Activated CD4-positive, alpha-beta T cell treated with anti-CD3 and anti-CD28 coated beads, Interleukin-2, amount 50 U/mL, for 1 hour (primary cell): ENCODE measurements at places on chromosomes 11 and 22.

GRCh38 chr11:57471496-57471895 is 11.2 kb downstream of the RTN4RL2 start:
- no peak for DNase-seq

DNA sequence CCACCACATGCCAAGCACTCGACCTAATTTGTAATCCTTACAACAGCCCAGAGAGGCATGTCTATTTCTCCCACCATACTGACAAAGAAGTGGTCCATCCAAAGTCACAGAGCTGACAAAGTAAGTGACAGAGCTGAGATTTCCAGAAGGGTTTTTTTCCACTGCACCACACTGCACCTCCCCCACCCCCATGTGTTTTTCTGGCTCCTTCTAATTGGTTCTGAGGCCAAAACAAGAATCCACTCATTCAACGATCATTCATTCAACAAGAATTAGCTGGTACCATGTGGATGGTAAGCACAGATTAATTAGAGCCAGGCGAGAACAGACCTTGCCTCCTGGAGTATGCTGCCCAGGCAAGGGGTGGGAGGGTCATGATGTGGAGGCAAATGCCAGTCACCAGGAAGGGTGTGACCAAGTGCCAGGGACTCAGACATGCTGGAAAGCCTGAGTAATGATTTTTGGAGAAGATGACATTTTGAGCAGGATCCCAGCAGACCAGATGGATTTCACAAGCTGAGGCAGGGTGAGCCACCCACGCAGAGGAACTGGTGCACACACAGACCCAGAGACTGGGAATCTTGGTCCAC is 14.9 kb upstream of the PRG2 start:
- no peak for DNase-seq

DNA sequence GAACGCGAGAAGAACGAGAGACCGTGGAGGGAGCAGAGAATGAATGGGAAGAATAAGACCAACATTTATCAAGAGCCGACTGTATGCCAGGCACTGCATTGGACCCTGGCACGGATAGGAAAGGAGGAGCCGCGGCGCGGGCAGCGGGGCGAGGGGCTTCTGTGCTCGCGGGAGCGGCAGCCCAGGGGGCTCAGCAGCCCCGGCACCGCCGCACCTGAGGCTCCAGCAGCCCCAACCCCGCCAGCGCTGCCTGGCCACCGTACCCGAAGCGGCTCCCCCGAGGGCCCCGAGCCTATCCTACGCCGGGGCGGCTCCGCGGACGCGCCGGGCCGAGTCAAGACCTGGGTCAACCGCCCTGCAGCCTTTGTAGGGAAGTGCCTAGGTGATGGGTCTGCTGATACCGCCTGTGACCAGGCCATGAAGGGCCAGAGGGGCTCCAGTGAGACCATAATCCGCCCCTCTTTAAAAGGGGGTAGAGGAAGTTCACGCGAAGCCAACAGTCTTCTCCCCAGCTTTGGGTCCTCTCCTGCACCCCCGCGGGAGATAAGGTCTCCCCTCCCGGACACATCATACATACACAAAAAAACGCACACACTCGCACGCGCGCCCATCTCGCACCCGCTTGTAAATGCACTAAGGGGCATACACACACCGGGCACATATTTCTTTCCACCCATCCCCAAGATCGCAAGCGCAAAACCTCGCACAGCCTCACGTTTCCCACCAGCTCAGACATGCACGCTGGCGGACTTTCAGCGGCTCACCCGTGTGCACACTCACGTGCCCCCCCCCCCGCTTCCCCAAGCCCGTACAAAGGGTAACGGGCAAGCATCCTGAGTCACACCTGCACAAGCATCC is 935 bp upstream of the RTN4RL2 start:
- peak; percentile 27 for DNase-seq

GRCh38 chr11:120715239-120715638 is 203.7 kb downstream of the GRIK4 start:
- no peak for DNase-seq

DNA sequence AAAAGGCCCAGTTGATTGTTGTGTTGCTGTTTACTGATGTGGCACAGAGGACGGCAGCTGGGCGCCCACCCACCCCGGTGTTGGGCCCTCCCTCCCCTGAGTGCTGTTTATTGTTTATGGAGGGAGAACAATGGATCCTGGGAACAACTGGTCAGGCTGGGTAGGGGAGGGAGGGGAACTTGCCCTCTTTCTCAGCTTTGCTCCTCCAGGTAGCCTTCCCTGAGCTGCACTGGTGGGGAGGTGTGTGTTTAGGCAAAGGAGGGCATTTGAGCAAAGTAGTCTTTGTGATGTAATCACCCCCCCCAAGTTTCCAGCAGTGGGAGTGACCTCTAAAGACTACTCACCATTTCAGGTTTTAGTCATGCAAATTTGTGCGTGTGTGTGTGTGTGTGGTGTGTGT is 1035.3 kb downstream of the NTM start:
- no peak for DNase-seq

GRCh38 chr11:8232849-8233606 is 30.6 kb downstream of the LMO1 start:
- no peak for DNase-seq

DNA sequence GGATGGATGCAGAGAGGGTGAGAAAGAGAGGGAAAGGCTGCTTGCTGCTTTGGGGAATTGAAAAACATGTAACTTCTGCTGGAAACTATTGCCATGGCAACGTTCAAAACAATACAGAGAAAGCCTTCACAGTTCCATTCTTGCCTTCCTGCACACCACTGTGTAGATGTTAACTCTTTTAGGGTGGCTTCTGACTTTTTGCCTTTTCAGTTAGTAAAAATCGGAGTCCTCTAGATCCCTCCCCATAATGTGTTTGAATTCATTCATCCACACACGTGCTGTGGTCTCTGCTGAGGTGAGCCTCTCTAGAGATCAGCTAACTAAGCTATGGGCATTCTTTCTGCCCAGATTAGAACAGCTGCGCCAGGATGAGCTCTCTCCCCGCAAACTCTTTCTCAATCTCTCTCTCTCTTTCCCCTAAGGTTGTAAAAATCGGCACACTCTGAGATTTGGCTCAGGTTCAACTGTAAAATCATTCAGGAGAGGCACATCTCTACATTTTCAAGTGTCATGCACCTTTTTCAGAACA is 1178.3 kb downstream of the LRRC4C start:
- no peak for DNase-seq

GRCh38 chr22:50604256-50605001 is 3.8 kb downstream of the MAPK8IP2 start:
- DNase-seq, result no peak

DNA sequence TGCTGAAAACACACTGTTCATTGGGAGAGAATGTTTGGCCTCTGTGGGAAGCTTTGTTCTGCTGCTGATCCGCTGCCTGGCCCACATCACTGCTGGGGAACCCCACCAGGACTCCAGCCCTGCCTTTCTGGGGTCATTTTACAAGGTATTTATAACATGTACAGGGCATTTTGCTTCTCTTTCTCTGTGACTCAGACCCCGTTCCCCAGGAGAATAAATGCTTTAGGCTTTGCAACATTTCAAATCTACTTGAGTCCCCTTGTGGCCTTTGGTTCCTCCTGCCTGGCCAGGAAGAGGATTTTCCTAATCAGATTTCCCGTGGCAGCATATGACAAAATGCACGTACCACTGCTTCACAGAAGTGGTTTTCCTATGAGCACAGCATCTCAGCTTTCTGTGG is 43.0 kb downstream of the BTG4 start:
- no peak for DNase-seq

GRCh38 chr11:104338186-104338585 is 174.2 kb upstream of the PDGFD start:
- DNase-seq, result no peak

GRCh38 chr11:73999581-74000306 is 9.1 kb downstream of the UCP3 start:
- DNase-seq, result no peak

DNA sequence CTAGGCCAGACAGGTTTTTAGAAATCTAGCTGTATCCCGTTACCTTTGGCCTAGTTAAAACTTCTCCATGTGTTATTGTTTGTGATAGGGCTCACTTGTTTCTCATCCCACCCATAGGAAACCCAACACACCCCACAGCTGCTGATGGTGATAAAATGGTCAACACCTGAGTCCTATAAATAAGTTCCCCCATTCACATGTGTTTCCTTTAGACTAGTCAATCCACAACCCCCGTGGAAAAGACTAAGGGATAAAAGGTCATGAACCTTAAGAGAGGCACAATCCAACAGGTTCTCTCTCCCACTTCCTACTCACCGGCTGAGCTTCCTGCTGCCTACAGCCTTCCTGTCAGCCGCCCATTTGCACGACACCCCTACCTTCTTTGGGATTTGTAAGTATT is 768.4 kb downstream of the JRKL start:
- DNase-seq, result no peak

GRCh38 chr11:69156673-69157155 is 979 bp downstream of the SMIM38 start:
- DNase-seq, result no peak

DNA sequence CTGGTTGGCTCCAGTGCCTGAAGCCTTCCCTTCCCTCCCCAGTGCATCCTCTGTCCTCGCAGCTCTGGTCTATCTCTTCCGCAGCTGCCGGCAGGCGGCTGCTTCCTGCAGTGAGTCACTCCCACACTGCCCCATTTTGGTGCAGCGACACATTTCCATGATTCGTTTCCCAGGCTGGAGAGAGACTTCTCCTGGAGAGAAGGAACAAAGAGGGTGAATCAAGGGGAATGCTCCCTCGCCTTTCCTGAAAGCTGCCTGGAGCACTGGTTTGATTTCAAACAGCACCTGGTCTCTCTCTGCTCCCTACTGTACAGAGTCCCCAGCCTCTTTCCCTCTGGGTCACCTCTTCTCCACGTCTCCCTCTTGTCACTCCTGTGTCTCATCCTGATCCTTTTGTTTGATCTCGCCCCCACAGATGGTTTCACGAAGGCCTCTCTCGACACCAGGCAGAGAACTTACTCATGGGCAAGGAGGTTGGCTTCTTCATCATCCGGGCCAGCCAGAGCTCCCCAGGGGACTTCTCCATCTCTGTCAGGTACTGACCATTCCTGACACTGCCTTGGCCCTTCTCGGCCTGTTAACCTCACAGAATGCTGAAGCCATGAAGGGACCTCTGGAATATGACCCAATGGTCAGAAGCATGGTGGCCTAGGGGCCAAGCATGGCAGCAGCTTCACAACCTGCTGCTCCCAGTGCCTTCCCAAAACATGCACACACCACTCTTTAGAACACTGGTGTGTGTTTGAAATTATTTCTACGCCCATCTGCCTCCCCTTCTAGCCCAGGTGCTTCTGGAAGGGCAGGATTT is at the start of gene TMA7B:
TMA7B (plus strand) TSS at position 758 of the 808 bp plus-strand sequence. CDS start 3,978 bp downstream, outside the sequence.
- peak; percentile 34 for DNase-seq

- DNase-seq, result no peak
Measured at GRCh38 chr11:130510407-130511006, 62.1 kb downstream of the ADAMTS15 start.

DNA sequence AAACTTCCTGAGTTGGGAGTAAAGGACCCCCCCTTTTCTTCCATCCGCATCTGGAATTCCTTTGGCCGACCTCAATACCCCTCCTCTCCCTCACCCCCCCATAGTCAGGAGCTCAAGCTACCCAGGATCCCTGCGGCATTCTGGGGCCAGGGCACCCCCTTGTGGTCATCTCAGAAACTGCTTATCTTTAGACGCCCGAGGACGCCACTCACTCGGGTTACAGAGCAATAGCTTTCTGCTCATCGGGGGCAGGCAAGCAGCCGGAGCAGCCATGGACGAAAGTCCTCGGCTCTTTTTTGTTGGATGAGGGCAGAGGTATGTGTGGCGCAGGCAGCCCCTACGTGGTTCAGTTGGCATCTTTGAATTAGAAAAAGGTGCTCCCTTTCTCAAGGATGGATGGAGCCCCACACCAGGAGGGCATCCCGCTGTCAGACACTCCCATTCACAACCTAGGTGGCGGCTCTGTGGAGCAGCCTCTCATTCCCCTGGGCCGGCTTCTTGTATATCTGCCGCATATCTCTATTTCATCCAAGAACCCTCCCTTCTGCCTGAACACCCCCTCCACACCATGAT is 2.3 kb downstream of the C1QTNF5 start:
- DNase-seq, result peak; percentile 69

GRCh38 chr11:62671236-62671607 is 251 bp upstream of the UQCC3 start:
- no peak for DNase-seq

- no peak for DNase-seq
Measured at GRCh38 chr22:44721213-44721612, 19.2 kb downstream of the PRR5 start.

DNA sequence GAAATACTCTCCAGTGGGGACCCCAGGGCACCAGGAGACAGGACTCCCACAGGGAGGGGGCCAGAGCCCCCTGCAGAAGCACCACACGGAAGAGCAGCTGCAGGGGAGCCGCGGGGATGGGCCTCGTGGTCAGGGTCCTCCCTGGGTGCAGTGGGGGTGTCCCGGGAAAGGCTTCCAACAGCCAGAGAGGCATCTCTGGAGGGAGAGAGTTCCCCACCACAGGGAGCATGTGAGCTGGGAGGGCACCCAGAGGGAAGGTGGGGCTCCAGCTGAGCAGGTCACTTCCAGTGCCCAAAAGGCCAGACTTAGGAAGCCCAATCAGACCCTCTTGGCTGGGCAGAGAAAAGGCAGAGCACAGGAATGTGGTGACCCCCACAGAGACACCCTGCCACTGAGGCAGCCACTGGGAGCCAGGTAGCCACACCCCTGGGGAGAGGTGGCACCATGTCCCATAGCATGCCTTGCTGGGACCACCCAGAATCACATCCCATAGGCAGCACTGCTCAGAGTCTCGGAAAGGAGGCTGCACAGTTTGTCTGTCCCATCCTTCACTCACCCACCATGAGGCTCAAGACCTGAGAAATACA is 49.9 kb upstream of the LMO1 start:
- no peak for DNase-seq

DNA sequence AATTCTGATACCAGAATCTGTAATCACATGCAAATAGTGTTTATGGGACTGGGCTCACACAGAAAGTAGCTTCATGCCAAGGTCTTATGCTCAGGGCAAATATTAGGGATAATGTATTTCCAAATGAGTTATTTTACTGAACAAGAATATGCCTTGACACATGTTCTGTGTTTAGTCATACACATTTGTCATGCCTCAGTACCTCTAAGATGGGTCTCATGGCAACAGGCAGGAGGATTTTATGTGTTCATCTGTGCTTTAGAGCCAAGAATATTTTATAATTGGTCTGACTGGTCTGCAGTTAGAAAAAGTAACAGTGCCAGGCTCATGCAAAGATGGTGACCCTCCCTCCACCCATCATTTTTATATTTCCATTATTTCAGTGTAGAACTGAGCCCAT is 49.1 kb downstream of the JAM3 start:
- no peak for DNase-seq

DNA sequence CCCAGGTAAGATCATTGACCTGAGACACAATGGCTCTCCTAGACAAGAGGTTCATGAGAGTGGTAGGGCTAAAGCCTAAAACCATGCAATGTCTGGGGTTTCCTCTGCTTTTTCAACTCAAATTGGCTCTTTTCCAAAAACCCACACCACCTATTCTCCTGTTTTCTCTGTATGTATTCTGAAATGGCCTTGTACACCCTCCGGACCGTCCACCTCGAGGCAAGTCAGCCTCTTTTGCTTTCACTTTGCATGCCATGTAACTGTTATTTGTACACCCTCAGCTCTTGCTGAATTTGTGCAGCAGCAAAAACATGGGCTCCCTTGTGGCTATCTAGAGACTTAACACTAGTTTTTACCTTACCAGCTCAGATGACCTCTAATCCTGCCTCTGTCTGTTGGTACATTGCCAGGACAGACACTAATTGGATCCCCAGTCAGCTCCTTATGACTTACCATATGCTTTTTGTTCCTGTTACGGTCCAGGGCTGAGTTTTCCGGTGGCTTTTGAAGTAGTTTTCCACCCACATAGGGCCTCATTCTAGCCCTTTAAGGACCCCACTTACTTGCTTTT is 288.0 kb downstream of the SBF2 start:
- no peak for DNase-seq
